OCI-M1 (cell line): ENCODE measurements at places on chromosomes 16 and 17.

- DNase-seq, result no peak
These were observed 32.1 kb downstream of the PRKAR1A start for GRCh38 chr17:68544111-68544915.

- DNase-seq, result no peak
These were observed 2.6 kb downstream of the STAC2 start for GRCh38 chr17:39222866-39223834.

DNA sequence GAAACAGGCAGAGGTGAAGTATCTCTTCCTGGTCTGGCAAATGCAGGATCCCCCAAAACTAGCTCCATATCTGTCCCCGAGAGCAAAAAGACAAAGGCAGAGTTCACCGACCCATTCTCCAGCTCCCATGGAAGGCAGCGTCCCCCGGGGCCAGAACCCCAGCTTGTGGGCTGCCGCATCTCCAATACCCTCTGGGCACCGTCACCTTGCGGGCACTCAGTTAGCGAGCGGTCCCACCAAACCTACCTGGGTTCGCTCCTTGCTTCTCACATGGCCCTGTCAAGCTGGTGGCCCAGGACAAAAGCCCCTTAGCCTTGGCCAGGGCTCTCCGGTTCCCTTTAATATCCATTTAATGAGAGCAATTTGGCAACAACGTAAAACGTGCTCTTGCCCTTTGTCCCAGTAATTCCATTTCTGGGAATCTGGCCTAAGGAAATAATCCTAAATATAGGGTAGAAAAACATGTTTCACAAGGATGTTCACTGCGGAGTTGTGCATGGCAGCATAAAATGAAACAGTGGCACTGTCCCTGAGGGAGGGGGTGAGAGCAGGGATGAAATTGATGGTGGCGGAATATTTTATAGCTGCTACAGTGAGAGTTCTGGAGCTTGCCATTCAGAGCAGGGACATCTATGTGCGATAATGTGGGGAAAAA lies 157.1 kb downstream of the CMIP start:
- no peak for DNase-seq

GRCh38 chr17:35284955-35285354 lies 42.1 kb downstream of the SLFN5 start:
- DNase-seq, result no peak

- DNase-seq, result no peak
These were observed 20.7 kb upstream of the MNT start for GRCh38 chr17:2421315-2422147.

- DNase-seq, result no peak
These were observed 32.6 kb downstream of the WNT9B start for GRCh38 chr17:46883871-46884520.

DNA sequence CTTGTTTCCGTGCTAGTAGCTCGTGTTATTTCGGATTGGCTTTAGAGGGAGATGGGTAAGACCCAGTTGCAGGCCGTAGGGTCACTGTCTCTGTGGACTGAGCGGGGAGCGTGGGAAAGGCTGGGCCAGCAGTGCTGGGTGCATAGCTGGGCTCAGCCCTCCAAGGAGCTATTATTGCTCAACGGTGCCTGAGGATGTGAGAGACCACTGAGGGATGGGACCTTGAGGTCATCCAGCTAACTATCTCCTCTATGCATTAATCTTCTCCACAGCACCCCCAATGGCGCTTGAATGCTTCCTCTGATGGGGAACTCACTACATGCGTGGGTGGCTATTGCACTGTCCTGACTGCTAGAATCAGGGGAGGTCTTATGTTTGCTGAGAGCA lies 126.1 kb upstream of the FOXF1 start:
- DNase-seq, result no peak

- DNase-seq, result no peak
These were observed 20.4 kb downstream of the PRCD start for GRCh38 chr17:76560036-76560876.

DNA sequence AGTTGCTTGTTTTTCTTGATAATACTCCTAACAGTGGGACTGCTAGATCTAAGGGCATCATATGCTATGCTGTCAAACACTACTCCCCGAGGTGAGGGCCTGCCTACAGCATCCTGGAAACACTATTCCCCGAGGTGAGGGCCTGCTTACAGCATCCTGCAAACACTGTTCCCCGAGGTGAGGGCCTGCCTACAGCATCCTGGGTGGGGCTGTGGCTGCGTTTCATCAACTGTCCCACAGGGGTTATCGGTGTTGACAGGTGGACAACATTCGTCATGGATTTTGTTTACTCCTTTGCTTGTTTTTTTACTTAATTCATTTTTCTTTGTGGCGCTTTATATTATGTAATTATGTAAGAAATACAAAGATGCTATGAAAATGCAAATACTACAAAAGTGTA lies 22.5 kb downstream of the NPRL3 start:
- DNase-seq, result no peak

GRCh38 chr16:85216522-85217375 lies 104.5 kb upstream of the CIBAR2 start:
- DNase-seq, result no peak

GRCh38 chr17:75652934-75653549 lies 13.9 kb downstream of the RECQL5 start:
- peak; percentile 48 for DNase-seq

- peak; percentile 77 for DNase-seq
These were observed 650 bp downstream of the ATP6V0A1 start for GRCh38 chr17:42459256-42459800.

- peak; percentile 62 for DNase-seq
These were observed 1.1 kb upstream of the LCMT1 start for GRCh38 chr16:25110387-25110947.

GRCh38 chr16:78022347-78023060 lies at the start of gene CLEC3A:
Gene CLEC3A, plus strand, starts transcription at chr16:78022548. Its CDS starts 79 bp downstream, at chr16:78022627.
- no peak for DNase-seq

DNA sequence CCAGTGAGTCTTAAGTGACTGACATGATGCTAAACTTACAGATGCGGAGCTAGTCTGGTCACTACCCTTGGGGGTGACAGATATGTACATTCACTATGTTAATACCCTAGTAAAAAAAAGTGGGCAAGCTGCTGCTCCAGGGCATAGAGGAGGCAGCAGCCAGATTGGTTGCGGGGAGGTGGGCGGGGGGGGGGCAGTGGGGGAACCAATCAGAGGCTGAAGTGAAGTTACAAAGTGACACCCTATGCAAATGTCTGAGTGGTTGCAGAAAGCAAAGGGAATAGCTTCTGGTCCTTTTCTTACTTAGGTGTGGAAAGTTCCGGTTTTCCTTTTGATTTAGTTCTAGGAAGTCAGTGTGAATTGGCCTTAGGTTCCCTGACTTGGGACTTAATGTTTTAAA lies 12.1 kb downstream of the NDEL1 start:
- DNase-seq, result peak; percentile 67

DNA sequence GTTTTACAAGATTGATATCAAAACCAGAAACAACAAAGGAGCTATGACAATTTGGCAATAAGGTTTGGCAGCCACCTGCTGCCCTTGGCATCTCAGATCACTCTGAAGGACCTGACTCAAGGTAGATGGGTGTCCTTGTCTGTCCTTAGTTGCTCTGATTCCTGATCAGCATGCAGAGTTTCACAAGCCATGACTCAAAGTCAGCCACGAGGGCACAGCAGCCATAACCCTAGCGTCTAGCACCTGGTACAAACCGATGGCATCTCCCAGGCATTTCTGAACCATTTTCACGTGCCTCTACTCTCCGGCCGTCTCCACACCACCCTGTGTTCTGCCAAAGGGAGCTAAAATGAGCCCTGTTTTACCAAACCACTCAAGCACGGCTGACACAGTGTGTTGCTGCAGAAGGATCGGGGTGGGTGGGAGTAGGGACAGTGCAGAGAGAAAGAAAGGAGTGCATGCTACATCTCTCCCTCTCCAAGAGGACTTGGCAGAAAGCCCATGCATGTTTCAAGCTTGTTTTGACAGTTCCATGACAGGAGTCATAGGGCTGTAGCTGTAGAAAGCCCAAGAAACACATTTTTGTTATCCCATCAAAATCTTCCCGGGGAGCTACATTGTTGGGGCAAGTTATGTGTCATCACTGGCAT lies 297.3 kb downstream of the ABCC12 start:
- DNase-seq, result no peak

DNA sequence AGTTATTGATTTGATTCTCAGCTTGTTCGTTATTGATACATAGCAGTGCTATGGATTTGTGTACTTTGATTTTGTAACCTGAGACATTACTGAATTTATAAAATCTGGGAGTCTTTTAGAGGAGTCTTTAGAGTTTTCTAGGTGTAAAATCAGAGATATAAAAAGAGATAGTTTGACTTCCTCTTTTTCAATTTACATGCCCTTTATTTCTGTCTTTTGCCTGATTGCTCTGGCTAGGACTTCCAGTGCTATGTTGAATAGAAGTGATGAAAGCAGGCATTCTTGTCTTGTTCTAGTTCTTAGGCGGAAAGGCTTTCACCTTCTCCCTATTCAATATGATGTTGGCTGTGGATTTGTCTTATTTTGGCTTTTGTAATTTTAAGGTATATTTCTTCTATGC lies 106.2 kb downstream of the PHKB start:
- peak; percentile 3 for DNase-seq

DNA sequence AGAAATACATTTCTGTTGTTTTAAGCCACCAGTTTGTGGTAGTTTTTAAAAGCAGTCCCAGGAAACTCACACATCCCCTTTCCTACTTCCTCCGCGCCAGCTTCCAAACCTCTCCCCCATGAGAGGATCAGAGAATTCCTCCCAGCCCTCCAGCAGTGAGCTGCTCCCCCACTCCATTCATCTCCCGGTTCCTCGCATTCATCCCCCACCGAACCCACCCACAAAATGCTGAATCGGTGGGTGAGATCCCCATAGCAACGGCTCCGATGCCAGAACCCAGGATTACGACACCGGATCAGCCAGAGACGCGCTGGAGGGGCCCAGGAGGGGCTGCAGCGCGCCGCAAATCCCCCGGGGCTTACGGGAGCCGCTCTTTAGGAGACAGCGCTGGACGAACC lies 251.4 kb upstream of the RPL38 start:
- DNase-seq, result no peak

DNA sequence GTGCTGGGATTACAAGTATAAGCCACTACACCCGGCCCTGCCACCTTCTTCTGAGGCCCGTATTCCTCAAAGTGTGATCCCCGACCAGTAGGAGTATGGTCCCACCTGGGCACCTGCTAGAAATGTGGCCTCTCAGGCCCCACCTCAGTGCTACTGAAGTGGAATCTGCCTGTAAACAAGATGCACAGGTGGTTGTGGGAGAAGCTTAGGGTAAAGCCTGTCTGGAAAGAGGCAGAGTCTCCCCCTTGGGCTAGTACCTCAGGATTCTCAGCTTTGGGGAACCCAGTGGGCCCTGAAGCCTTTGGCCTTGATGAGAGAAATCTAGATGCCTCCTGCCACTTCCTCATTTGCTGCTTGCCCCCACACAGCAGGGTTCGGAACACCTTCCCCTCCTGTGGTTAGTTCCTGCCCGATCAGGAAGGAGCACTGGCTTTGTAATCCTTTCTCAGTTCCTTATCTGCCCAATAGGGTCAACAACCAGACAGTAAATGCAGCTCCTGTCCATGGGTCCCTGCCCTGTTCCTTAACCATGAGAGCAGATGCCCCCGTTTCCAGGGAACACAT lies 25.2 kb downstream of the TK2 start:
- peak; percentile 94 for DNase-seq

- no peak for DNase-seq
These were observed 284.2 kb downstream of the HS3ST3B1 start for GRCh38 chr17:14585099-14585498.

DNA sequence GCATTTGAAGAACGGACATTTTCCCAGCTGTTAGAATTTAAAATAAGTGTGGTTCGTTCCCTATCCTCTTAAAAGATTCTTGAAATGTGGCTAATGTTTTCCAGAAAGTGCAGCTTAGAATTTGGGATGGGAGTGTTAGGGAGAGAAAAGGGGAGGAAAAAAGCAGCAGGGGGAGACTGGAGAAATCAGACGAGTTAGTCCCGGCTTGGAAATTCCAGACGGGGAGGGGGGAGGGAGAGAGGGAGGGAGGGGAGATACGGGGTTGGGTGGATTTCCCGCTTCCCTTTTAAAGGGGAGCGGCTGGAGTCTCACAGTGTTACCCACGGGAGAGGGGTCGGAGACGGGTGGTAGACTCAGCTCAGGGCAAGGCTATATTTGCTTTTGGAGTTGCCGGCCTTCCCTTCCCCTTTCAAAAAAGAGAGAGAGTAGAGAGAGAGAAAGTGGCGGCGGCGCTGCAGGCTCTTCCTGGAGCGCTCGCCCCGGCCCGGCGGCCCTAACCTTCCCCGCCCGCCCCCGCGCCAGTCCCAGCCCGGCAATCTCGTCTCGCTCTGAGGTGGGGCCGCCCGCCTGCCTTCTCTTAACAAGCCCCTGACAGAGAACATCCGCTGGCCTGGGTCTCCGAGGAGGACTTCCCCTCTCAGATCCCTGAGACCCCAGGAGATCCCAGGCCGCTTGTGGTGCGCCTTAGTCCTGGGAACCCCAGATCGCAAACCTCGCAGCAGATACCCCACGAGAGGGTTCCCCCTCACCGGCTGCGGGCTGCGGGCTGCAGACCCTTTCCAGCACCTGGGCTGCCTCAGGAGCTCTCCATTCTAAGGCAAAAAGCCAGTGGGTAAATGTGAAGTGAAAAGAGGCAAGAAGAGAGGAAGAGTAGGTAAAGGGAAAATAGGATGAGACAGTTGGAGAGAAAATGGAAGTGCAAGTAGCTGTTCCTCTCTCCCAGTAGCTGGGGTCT lies 6.6 kb downstream of the IGF2BP1 start:
- DNase-seq, result no peak

DNA sequence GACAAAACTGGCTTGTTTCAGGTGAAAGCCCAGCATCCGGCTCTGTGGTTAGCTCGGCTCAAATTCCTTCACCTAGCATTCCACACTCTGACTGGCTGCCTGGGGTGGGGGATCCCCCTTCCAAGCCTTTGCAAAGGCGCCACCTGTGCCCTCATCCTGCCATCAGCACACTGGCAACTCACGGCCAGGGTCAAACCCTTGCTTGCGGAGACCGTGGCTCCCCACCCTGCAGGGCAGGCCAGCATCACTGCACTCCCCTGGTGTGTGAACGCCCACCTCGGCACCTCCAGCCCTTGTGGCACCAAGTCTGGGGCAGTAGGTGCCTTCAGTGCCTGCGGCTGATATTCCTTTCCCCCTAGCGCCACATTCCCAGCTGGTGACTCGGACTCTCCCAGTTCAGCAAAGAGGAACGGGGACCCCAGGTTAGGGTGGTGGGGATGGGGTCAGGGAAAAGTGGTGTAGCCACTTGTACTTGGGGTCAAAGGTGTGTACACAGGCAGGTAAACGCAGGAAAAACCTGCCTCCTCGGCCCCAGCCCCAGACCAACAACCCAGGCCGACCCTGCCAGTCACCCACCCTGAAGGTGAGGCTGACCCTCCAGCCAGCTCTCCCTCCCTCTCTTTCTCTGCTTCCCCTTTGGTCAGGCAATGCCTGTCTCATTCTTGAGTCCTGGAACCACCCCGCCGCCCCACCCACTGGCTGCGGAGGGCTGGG lies 1.1 kb downstream of the FLII start:
- DNase-seq, result no peak

- DNase-seq, result peak; percentile 97
These were observed 52.0 kb downstream of the LDHD start for GRCh38 chr16:75064403-75065148.

GRCh38 chr17:82114447-82114846 lies 16.4 kb upstream of the FASN start:
- DNase-seq, result no peak

DNA sequence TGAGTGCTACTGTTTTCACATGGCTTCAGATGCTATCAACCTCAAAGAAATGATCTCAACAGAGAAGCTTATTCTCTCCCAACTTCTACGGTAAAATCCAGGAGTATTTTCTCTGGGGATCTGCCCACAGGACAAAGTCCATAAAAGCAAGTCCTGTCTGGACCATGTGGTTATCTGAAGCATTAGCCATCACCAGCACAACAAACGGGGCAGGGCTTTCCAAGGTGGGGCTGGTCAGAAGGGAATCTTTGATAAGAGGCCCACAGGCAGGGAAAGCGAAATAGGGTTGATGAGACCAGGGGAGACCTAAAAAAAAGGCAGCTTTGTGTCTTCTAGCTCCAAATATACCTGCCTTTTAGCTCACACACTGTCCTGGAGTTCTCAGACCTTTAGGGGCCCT lies 38.7 kb upstream of the CACNG3 start:
- DNase-seq, result no peak
